Right atrium auricular region (tissue), 2 donors: ENCODE measurements at places on chromosomes 5 and 9. TPM values are rescaled to one million over a fixed set of nuclear protein-coding genes. Genes with fewer than 3 reads are reported as not detected.

UBE2R2 gene
- total RNA-seq = 26.6 TPM

C5orf34 gene
- total RNA-seq = 0.56 TPM

SH3GL2 gene
- total RNA-seq = 0.28 TPM

DNA sequence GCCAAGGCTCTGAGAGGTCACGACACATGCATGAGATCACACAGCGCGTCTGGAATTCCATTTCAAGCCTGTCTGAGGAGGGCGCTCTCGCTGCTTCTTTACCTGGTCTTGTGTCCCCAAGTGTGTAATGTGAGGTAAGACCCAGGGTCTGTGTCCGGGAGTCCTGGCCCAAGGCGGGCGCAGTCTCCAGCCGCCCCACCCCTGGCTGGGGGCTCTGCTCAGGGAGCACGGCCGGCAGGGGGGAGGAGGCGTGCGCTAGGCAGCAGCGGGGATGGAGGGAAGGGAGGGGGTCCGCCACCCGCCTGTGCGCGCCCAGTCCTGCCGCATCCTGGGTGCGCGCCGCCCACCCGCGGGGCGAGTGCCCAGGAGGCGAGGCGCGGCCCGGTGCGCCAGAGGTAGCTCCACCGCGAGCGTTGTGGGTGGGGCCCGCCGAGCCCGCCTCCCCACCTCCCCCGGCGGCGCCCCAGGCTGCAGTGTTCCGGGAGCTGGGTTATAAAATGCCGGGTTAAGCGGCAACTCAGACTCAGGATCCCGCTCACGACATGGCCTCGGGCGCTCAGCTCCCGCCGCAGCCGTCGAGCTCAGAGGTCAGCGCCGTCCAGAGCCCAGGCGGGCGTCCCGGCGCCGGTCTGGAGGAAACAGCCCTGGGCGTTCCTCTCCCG lies at the start of gene CCNI2:
Gene CCNI2 (plus strand): TSS at position 473 of the 662 bp plus-strand sequence. CDS start 70 bp downstream, at position 543.
- H3K4me1 ChIP-seq = peaks cover 12% of the 10 kb centered on the region
- H3K36me3 ChIP-seq = no peaks in the 10 kb centered on the region
- H3K27me3 ChIP-seq = no peaks in the 10 kb centered on the region
- H3K27ac ChIP-seq = peak within 1 kb of the TSS; percentile 3
- peak within 1 kb of the TSS; percentile 54 for H3K4me3 ChIP-seq

DNA sequence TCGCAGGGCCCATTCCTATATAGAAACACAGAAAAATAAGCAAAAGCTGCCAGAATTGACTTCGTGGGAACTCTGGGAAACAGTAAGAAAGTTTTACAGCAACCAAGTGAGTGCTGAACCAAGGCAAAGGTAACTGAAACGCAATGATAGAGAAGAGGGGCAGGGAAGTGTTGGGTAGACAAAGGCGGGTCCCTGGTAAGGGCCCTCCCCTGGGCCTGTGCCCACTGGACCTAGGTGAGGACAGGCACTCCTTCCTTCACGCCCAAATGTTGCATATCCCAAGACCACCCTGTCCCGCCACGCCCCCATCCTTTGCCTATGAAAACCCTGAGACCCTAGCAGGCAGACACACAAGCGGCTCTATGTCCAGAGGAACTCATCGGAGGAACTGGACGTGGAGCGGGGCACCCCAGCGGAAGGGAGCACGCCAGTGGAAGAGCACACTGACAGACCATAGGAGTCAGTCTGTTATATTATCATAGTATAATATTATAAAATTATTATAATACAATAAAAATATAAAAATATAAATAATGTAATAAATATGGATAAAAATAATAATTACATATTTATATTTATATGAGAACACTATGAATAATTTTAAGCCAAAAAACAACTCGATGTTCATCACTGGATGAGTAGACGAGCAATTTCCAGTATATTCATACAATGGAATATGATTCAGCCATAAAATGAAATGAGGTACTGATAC lies 27.9 kb downstream of the CDKN2A start:
- H3K27me3 ChIP-seq = peaks cover 48% of the 10 kb centered on the region
- no peaks in the 10 kb centered on the region for H3K36me3 ChIP-seq
- DNase-seq = no peak

DNA sequence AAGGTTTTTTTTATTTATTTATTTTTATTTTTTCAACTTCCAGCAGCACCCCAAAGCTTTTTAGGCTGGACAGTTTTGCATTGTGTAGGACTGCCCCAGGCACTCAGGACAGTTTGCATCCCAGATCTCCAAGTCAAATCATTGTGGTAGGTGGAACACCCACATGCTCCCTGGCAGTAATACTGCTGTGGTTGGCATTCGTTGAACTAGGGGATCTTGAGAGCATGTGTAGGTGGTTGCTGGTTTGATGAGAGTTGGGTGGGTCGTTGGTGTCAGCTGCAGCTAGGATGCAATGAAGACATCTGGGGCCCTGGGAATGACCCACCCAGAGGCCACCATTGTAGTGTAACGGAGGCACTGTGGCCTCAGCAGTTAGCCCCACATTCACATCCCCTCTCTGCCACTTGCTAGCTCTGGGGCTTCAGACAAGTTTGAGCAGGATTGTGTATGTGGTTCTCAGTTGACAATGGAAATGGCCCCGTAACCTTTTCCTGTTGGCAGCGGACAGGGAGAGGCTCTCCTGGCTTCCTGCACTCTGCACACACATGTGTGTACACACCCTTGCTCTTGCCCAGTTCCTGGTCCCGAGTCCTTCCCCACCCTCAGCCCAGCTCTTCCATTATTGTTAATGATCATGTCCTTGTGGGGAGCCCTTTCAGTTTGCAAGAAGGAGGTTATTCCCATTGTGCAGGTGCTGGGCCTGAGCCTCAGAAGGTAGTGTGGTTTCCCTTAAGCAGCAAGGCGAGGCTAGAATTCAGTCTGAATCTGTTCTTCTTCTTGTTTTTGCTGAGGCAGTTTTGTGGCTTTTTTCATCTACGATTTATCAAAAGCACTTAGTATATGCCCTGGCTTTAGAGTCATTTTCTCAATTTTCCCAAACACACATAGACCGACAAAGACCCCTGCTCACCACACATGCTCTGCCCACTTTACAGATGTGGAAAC lies 46.5 kb downstream of the PPARGC1B start:
- no peaks in the 10 kb centered on the region for H3K36me3 ChIP-seq
- no peak for DNase-seq
- H3K4me1 ChIP-seq = peaks cover 86% of the 10 kb centered on the region
- peak overlapping the region; percentile 69 for H3K27ac ChIP-seq
- no peak overlapping the region for H3K4me3 ChIP-seq
- H3K27me3 ChIP-seq = no peaks in the 10 kb centered on the region

GRCh38 chr5:160843240-160843639 lies 8.8 kb downstream of the ATP10B start:
- H3K4me1 ChIP-seq = no peaks in the 10 kb centered on the region
- no peak for DNase-seq
- H3K36me3 ChIP-seq = no peaks in the 10 kb centered on the region
- H3K27me3 ChIP-seq = no peaks in the 10 kb centered on the region
- H3K27ac ChIP-seq = no peak overlapping the region

DNA sequence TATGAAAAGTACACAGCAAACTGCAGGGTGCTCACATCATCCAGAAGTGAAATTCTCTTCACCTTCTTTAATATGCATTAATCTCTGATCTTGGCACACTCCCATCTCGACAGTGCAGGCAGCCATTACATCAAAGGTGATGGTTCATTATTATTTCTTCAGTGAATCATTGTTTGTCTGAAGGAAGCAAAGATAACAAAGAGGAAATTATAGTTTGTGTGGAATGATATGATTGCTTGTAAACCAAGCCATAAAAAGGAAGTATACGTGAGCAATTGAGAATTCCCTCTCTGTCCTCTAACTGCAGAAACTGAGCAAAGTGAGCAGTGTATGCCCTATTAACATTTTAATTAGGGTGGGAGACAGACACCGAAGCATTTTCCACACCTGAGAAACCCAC lies 171.6 kb upstream of the PPP1R2B start:
- H3K36me3 ChIP-seq = no peaks in the 10 kb centered on the region
- no peaks in the 10 kb centered on the region for H3K27me3 ChIP-seq
- H3K4me3 ChIP-seq = no peak overlapping the region
- no peak for DNase-seq

DNA sequence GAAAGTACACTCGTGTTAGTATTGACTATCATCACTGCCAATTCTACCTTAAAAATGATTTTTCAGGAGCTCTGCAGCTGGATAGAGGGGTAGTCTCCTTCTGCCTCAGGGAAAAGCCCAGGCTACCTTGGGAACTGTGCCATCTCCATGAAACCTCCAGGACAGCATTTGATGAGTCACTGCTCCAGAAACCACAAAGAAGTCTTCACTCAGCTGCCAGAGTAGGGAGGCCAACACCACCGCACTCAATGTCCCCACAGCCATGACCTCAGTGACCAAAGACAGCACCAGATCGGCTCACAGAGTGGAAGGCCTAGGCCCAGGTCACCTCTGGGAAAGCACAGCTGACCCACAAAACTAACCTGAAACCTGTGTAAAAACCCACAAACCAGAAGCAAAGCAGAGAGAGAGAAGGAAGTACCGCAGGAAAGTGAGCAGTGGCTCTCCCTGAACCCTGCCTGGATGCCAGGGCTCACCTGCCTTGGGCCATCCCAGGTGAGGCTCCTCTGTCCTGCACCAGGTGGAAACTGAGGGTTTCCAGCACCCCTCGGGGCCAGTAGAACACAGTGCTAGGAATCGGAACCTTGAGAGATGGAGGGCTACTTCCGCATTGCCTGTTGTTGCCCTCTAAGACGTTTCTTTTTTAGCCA lies 30.0 kb downstream of the S1PR3 start:
- no peak overlapping the region for H3K4me3 ChIP-seq
- no peaks in the 10 kb centered on the region for H3K4me1 ChIP-seq
- H3K27ac ChIP-seq = peak overlapping the region; percentile 71
- H3K27me3 ChIP-seq = no peaks in the 10 kb centered on the region
- peak; percentile 85 for DNase-seq

- H3K4me3 ChIP-seq = peak overlapping the region; percentile 84
- no peaks in the 10 kb centered on the region for H3K4me1 ChIP-seq
- peak overlapping the region; percentile 91 for H3K27ac ChIP-seq
- DNase-seq = peak; percentile 73
Observed at GRCh38 chr5:112417931-112418658, 982 bp downstream of the EPB41L4A start.

GRCh38 chr9:14301583-14302021 lies 12.3 kb downstream of the NFIB start:
- peak overlapping the region; percentile 17 for H3K27ac ChIP-seq
- H3K4me1 ChIP-seq = peaks cover 97% of the 10 kb centered on the region
- no peaks in the 10 kb centered on the region for H3K36me3 ChIP-seq
- no peak overlapping the region for H3K4me3 ChIP-seq
- no peak for DNase-seq
- no peaks in the 10 kb centered on the region for H3K27me3 ChIP-seq

DNA sequence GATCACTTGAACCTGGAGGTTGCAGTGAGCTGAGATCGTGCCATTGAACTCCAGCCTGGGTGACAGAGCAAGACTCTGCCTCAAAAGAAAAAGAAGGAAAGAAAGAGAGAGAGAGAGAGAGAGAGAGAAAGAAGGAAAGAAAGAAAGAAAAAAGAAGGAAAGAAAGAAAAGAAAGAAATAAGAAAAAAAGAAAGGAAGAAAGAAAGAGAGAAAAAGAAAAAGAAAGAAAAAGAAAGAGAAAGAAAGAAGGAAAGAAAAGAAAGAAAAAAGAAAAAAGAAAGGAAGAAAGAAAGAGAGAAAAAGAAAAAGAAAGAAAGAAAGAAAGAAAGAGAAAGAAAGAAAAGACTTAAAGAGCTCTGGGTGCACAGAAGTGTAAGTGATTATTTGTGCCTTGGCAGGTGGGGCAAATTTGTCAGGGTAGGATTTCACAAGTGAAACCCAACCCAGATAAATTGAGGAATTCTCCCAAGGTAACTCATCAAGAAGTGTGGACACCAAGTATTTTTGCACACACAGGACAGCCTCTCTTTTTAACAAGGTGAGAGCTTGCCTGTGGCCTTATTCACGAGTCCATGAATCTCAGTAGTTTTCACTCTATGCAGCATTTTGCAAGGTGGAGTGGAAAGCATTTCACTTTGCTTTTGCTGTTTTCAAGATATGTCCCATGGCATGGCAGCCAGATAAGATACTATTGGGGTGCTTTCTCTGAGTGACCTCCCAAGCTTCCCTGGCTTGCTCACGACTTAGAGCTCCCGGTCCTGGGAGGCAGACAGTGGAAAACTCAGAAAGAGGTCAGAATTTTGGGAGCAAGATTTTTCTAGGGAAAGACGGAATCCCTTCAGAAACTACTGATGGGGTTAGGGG lies 57.8 kb downstream of the C9orf153 start:
- no peak for DNase-seq
- no peaks in the 10 kb centered on the region for H3K4me1 ChIP-seq
- no peaks in the 10 kb centered on the region for H3K27me3 ChIP-seq
- H3K36me3 ChIP-seq = no peaks in the 10 kb centered on the region
- no peak overlapping the region for H3K27ac ChIP-seq

DNA sequence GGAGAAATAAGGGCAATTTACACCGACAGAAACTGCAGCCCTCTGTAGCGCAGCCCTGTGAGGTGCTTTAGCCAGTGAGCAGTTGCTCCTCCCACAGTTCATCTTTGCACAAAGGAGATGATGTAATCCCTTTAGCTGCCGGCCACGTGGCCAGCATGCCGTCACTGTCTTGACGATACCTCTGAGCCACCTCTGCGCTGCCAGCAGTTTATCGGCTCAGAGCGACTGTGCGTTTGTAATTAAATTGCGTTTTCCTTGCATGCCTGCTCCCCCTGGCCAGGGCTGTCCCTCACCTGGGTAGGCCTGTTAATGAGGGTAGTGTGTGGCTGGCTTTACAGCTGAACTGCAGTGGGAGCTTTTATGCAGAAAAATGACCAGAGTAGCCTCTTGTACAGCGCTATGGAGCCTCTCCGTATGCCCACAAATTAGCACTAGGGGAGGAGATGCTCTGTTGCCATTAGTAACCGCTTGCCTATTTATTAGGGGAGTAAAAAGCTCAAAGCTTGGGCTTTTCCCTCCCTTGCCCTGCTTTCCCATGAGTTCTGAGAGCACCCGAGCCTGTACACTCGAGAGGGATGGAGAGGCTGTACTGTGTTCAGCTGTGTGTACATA lies 107.0 kb downstream of the TRIO start:
- no peaks in the 10 kb centered on the region for H3K36me3 ChIP-seq
- no peak overlapping the region for H3K4me3 ChIP-seq
- DNase-seq = peak; percentile 82
- H3K27me3 ChIP-seq = no peaks in the 10 kb centered on the region
- H3K4me1 ChIP-seq = peaks cover 49% of the 10 kb centered on the region

- H3K27ac ChIP-seq = no peak overlapping the region
- DNase-seq = no peak
- no peaks in the 10 kb centered on the region for H3K27me3 ChIP-seq
- H3K4me1 ChIP-seq = no peaks in the 10 kb centered on the region
- H3K36me3 ChIP-seq = no peaks in the 10 kb centered on the region
Observed at GRCh38 chr9:89372230-89372816, 54.0 kb downstream of the SECISBP2 start.
